ENCODE measurements at places on chromosomes 7 and 10.

GRCh38 chr7:95509199-95509598, 23.5 kb downstream of the ASB4 start:
- no peak for DNase-seq

GRCh38 chr7:35286986-35287385, 33.1 kb upstream of the TBX20 start:
- no peak for DNase-seq

- DNase-seq, result peak; percentile 75
These were observed 59.8 kb downstream of the DNAJC1 start for GRCh38 chr10:21943633-21944265.

DNA sequence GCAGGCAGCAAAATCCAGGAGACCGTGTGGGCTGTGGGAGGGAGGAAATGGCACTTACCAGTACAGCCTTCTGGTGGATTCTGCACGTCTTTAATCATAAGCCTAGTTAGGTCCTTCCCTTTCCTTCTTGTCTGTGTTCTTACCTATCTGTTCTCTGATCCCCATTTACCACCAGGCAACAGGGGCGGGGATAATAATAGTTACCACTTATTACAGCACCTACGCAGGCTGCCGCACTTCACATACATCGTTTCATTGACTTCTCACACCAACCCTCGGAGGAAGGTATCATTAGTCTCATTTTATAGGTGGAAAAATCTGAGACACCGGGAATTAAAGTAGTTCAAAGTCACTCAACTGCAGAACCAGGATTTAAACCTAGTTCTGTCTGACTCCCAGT, 4.5 kb upstream of the EPHA1 start:
- DNase-seq, result no peak

DNA sequence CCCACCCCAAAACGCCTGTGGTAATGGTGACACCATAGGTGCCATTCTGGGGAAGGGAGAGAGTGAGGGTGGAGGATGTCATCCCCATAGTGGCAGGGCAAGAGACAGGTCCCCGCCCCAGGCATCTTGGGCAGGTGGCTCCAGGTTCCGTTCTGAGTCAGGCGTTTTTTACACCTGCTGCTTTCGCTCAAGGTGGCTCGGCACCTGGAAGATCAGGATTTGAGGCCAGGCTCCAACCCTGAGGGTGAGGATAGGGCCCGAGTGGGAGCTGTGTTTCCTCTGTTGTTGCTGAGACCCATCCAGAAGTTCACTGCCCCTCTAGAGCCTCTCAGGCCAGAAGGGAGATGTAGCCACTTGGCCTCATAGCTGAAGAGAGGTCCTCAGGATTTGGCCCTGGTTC, 36.6 kb upstream of the DUSP5 start:
- DNase-seq, result no peak

DNA sequence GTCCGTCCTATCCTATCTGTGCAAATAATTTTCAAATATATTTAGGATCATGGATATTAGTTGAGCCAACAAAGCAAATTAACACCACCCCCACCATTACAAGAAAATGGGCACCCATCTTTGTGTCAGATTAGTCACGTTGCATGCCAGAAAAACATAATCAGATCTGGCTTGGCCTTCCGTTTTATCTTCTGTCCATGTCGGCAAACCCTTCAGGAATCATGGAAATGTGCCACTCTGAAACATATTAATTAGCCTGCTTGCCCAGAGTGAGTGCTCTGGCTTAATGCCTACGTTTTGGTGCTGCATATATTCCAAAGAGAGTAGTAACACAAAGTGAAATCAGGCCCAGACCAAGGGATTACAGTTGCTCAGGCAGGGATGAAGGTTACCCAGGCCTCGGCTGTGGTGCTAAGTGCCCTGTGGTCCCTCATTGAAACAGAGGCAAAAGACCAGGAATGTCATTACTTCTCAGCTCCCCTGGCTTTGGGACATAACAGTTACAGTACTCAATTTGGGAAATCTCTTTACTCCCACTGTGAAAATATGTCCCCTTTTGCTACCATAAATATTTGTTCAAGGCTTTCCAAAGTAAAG, 154.0 kb upstream of the LSM8 start:
- DNase-seq, result no peak

- no peak for DNase-seq
These were observed 54.0 kb upstream of the NMT2 start for GRCh38 chr10:15222511-15222910.

GRCh38 chr7:83119026-83119382, 43.7 kb downstream of the PCLO start:
- no peak for DNase-seq

DNA sequence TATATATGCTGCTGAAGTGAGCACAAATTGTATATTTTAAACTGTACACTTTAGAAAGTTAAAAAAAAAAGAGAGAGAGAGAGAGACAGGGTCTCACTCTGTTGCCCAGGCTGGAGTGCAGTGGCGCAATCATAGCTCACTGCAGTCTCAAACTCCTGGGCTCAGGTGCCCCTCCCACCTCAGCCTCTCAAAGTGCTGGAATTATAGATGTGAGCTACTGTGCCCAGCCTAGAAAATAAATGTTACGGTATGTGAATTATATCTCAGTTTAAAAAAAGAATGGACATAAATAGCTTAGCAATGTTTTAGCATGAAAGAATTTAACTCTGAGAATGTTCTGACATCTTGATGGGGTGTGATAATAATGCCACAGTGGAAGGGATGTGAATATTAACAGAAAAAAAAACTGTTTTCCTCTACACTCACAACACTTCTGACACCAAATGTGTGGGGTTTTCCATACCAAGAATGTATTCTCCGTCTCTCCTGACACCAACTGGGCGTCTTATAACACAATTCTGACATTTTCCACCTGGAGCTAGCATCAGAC, 162.1 kb downstream of the PLCE1 start:
- DNase-seq, result no peak

- no peak for DNase-seq
These were observed 133.7 kb downstream of the PTPRZ1 start for GRCh38 chr7:122006687-122007086.

GRCh38 chr7:138690495-138690894, 10.7 kb downstream of the SVOPL start:
- no peak for DNase-seq

- DNase-seq, result no peak
These were observed 89.7 kb upstream of the IKZF1 start for GRCh38 chr7:50214771-50215170.

GRCh38 chr10:67088036-67088435, 162.2 kb downstream of the LRRTM3 start:
- DNase-seq, result no peak

DNA sequence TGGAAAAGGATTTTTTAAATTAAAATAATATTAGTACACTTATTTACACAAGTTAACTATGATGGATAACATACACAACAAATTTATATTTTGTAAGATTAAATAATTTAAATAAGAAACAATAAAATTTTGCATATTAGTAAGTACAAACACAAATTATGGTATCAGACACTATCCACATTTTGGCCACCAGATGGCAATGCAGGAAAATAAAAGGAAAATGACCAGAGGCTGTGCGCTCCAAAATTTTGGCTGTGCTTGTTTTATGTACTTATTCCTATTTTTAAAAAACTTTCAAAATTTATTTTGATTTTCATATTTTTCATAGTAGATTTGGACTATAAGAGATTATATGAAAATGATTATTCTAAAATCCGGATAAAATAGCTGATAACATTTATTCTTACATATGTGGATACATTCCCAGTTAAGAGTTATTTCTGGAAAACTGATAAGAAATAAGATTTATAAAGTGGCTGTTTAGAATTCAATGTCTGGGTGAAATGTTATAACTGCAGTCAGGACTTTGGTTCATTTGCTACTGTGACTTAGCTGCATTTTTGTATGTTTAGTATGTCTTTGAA, 274.7 kb upstream of the HGF start:
- peak; percentile 26 for DNase-seq

DNA sequence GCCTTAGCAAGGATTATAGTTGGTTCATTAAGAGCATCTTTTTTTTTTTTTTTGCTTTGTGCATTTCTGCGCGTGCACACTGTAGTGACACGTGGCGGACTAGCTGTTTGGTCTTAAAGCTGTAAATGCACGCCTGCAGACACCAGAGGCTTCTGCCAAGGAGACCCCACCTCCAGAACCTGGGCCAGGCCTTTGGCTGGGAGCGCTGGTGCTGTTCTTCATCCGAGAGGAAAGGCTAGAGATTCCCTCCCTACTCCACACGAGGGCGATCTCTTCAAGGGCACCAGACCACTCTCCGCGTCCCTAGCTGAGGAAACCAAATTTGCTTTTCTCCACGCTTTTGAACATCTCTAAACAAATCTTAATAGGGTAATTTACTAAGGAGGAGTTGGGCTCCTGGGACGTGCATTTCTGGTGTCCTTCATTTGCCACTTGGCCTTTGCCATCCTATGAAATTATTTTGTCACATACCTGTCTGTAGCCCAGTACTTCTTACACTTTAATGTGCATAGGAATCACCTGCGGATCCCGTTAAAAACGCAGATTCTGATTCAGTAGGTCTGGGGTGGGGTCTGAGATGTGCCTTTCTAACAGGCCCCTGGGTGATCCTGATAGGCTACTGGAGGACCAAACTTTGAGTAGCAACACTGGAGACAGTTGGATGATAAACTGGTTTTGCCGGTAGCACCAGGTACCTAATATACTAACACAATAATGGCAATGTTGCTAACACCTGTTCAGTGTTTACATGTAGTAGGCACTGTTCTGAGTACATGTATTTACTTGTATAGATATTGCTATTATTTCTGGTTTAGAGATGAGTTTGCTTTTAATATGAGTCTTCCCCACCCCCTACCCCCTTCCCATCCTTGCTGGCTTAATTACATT, 1.3 kb upstream of the SLC26A5 start:
- DNase-seq, result no peak

GRCh38 chr10:101304316-101304715, 49.6 kb upstream of the BTRC start:
- DNase-seq, result no peak

DNA sequence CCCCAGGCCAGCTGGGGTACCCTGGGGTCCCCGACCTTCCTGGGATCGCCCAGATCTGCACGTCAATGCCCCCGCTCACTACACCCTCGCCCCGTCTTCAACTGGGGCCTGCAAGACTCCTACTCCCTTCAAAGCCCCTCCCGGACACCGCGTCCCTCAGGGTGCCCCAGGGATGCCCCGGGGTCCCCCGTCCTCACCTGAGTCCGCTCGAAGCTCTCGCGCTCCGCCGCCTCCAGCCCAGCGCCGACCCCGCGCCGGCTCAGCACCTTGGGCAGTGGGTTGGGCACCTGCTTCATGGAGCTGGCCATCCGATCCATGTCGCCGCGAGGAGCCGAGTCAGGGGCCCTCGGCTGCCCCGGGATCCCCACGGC, at the start of gene HIP1:
HIP1 (minus strand) TSS at position 338 of the 371 bp plus-strand sequence; CDS start at position 317, 21 bp downstream.
- DNase-seq, result no peak

DNA sequence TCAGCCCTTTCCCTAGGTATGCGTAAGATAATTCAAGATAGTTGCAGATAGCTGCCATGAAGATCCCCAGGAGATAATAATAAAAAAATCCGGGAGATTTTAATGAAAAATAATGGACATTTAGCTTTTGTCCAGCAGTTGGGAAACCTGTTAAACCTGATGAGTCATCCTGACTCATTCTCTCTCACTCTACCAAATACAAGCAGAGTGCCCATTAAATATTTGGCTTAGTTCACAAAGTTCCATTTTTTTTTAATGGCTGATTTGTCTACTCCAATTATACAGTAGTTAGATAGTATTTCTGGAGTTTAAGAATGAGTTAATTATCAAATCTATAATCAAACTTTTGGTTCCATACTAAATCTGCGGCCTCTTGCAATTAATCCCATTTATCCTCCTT, 2.1 kb upstream of the SHTN1 start:
- no peak for DNase-seq

- no peak for DNase-seq
These were observed 49.1 kb downstream of the CHST15 start for GRCh38 chr10:124044143-124044862.

DNA sequence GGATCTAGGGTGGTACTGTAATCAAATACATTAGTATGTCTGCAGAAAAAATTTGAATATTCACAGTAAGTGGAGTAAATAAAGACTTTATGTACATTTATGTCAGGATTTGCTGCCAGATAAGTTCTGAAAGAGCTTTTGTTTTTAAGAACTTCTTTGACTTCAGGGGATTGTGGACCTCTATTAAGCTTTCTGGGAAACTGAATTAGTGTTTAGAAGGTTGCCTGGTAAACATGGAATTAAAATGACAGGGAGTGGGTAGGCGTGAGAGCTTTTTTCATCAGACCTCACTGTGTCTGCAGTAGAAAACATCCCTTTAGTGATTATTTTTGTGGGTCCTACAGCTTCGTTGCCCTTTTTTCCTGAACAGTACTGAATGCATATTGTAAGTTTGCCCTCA, 15.7 kb downstream of the SDHAF3 start:
- DNase-seq, result no peak

DNA sequence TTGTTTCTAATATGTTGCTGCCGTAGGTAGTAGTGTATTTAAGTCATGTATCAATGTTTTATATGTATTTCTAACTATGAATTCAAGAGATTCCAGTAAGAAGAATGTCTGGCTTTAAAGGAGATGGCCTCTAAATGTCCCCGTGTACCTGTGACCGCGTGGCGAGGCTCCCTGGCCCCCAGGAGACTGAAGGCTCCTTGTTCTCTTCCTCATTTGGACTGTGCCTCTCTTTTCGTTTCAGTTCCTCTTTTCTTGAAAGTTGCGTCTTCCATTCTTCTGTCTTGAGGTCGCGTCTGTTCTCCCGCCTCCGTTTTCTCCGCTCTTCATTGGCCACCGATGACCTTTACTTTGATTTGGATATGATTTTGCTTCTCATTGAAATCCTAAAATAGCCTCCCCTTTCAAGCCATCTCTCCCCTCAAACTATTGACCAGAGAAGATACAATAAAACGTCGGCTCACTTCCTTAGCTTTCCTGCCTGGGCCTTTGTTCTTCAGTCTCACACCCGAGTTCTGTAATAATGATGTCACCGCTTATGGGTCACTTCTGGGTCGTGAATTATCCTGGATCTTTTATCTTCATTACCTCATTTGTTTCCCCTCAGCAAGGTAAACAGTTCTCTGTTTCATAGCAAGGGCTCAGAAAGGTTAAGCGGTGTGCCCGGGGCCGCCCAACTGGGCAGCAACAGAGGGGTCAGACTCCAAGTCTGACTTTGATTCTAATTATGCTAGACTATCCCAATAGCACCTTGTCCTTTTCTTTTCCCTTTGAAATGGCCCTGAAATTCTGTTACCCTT, 28.7 kb downstream of the WIPI2 start:
- DNase-seq, result no peak

DNA sequence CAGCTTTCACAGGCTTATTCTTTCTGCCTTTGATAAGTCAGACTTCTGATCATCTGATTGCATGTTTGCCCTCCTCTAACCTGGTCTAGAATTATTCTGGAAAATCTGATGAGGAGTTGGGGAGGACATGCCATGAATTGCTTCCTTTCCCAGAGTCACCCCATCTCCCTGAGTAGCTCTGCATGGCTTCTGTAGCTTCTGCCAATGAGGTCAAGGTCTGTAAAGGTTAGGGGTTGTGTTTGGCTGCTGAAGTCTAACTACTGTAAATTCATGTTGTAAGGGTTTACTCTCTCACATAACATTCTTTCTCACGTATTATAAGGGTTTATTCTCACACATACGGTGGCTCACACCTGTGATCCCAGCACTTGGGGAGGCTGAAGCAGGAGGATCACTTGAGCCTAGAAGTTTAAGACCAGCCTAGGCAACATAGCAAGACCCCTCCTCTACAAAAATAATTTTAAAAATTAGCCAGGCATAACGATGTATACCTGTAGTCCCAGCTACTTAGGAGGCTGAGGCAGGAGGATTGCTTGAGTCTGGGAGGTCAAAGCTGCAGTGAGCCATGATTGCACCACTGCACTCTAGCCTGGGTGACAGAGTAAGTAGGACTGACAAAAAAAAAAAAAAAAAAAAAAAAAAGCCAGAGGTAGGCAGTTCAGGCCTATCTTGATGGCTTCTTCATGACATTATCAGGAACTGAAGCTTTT, 10.7 kb downstream of the GSTO2 start:
- no peak for DNase-seq

Measured in AML-193 (cell line).